ENCODE measurements at places on chromosomes 5 and 9.
A peak's percentile ranks its signal among the peaks of the same experiment; 100 is the strongest.

- DNase-seq: no peak
Measured at GRCh38 chr9:128011071-128011817, 30.5 kb upstream of the EEIG1 start.

DNA sequence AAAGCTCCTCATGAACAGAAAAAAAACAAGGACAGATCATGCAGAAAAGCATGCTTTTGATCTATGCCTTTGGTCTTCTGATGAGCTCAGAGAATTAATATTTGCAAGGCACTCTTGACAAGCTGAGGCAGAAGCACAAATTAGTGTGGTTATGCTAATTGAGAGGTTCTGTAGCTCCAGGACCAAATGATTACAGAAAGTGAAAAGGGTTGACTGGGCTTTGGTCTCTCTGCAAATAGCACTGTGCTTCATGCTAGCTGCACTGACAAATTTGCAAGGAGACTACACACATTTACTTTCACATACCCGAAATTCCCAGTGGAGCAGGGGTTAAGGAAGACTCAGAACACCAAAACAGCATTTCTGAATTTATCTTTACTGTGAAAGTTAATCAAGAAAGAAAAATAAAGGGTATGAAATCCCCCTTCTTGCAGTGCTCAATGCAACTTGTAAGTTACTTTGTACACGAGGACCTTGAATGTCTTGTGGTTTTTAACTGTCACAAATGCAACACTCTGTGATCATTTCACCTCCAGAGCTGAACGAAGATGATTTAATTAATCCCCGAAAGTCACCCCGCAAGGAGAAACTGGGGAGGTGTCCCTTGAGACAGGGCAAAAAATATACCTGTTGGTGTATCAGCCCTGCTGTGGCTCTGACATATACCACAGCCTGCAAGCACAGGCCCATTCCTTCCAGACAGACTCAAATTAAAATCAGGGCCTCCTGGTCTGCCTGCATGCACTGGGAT lies 11.9 kb downstream of the RAPGEF1 start:
- DNase-seq: no peak

GRCh38 chr5:82800826-82801225 lies 276.4 kb downstream of the TMEM167A start:
- DNase-seq: no peak

DNA sequence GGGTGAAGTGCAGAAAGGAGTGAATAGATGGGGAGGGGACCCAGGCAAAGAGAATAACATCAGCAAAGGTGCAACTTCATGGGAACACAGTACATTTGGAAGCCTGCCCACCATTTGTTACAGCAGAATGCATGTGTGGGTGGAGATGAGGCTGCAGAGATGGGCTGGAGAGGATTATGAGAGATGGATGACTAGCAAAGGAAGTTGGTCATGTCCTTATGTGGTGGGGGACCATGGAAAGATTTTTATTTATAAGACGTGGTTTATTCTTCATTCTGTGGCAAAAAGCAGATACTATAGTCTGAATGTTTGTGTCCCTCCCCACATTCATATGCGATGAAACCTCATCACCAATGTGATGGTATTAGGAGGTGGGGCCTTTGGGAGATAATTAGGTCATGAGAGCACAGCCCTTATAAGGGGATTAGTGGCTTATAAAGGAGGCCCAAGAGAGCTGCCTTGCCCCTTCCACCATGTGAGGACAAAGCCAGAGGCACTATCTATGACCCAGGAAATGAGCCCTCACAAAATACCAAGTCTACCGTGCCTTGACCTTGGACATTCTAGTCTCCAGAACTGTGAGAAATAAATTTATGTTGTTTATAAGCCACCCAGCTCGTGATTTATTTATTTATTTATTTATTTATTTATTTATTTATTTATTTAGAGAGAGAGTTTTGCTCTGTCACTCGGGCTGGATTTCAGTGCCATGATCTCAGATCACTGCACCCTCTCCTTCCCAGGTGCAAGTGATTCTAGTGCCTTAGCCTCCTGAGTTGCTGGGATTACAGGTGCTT lies 483.7 kb downstream of the RAB3C start:
- peak; percentile 72 for DNase-seq

GRCh38 chr9:86893811-86894490 lies 53.4 kb downstream of the GAS1 start:
- no peak for DNase-seq

DNA sequence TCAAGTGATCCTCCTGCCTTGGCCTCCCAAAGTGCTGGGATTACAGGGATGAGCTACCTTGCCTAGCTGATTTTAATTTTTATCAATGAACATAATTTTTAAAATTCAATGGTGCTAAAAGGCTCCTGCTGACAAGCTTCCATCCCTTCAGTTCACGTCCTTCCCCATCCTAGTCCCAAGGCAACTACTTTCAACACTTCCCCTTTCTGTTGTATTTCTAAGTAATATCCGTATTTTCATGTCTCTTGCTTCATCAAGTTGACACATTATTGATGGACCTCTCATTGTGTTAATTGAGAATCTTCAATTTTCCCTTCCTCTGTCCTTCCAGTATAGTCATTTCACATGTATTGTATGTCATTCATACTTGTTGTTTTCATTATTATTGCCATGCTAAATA lies 93.8 kb upstream of the RASGRF2 start:
- DNase-seq: no peak

GRCh38 chr5:120400356-120400755 lies 63.7 kb upstream of the PRR16 start:
- no peak for DNase-seq

GRCh38 chr5:11903614-11904264 lies 507 bp downstream of the CTNND2 start:
- no peak for DNase-seq

DNA sequence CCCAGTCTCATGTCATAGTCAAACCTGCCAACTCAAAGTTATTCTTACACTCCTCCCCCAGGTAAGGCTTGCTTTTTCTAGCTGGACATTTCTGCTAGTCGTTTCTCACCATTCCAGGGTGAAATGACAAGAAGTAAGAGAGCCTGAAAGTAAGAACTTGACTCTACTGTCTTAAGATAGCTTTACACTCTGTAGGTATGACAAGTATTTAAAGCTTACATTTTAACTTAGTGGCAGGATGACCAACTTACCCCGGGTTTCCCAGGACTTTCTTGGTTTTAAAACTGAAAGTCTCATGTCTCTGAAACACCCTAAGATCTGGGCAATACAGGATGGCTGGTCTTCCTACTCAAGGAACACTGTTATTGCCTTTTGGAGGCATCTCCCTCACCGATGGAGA lies 67.5 kb upstream of the PIK3R1 start:
- DNase-seq: no peak

GRCh38 chr9:18045326-18045725 lies 428.6 kb upstream of the ADAMTSL1 start:
- DNase-seq: no peak

GRCh38 chr5:142032747-142033631 lies 20.2 kb upstream of the GNPDA1 start:
- no peak for DNase-seq

DNA sequence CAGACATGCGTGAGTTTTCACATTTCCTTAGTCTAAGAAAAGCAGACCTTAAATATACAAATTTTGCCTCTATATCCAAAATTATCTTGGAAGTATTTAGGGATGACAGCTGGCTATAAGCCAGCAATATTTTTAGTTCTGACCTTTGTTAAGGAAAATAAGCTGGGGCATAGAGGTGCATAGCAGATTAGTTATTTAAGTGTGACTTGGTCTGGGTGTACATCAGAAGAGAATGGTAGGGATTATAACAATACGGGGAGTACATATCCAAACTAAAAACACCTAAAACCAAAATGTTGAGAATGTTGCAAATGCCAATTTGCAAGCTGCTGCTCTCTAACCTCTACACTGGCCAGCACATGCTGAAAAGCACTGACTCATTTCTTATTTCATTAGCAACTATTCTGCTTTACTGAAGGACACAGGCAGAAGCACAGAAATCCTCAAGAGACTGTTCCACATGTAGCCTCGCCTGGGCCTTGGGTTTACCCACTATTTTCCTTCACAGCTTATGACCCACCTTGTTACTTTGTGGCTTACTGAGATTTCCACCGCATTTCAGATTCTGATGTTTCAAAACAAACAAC lies 22.3 kb downstream of the LEAP2 start:
- no peak for DNase-seq

DNA sequence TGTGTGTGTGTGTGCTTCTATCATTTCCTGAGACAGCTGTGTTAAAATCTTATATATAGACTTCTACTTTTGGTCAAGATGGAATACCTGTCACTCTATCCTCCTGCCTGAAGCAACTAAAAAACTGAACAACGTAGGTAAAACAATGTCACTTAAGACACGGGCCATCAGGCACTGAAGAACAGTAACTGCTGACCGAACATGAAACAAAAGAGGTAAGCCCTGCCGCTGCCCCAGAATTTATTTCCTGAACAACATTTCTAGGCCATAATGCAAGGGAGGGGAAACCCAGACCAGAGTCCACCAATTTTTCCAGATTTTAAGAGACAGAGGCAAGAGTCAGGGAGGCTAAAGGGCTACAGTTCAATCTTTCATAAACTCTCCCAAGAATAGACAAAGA lies 156.0 kb downstream of the CDC42SE2 start:
- no peak for DNase-seq

DNA sequence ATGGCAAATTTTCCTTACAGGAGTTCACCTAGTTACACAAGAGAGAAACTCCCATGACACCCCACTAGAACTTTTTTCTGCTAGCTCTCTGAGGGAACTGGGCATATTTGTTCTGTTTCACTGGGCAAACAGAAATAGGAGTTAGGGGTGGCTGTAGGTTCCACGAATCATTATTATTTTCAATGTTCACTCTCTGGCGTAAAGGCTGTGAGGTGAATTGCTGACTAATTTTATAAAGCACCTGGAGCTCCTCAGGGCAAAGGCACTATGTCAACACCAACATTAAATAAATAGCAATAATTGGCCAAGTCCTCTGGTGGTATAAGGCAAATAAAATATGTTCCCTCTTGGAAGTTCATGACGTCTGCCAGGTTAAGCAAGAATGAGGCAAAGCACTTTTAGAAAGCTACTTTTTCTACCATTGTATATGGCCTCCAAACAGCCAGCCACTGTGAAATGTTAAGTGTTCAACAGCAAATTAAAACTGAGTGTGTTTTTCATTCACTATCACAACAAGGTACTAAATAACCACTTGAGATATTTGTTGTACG lies 344.6 kb downstream of the PDE4D start:
- DNase-seq: no peak

DNA sequence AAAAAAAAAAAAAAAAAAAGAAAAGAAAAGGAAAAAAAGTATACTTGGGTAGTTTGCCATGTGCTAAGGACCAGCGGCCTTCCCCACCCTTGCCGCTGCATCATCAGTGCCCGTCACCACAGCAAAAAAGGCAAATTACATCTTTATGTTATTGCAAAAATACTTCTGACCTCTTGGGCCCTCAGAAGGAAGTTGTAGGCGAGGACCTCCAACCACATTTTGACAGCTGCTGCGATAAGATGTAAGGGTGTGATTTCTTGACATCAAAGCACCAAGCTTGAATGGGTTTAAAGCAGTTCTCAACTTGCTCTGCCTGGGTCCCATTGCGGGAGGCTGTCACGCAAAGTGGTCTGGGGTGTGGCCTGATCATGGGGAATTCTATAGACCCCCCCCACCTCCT lies 39.2 kb downstream of the DMRT1 start:
- no peak for DNase-seq

- peak; percentile 41 for DNase-seq
Measured at GRCh38 chr5:68661237-68661636, 432.6 kb upstream of the SLC30A5 start.

DNA sequence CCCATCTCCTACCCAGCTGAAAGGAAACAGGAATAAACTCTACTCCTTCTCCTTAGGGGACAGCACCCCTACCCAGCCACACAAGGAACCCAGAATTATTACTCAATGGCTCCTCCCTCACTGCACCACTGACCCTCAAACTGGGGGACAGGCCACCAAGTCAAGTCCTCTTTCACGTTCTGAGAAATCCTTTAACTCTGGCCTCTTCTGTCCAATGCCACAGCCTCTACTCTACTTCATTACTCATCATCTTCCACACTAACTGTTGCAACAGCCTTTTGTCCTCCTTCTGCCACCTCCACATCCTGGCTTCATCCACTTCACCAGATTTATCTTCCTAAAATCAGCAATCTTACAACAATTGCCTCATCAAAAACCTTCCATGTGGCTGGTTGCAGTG lies 6.8 kb downstream of the TTC39B start:
- DNase-seq: peak; percentile 37
